ENCODE measurements at places on chromosomes 4 and X.

GRCh38 chrX:120749141-120749846 is 119.4 kb upstream of the C1GALT1C1 start:
- no peak for DNase-seq

GRCh38 chr4:184802697-184803015 is 23.1 kb downstream of the ACSL1 start:
- DNase-seq: no peak

DNA sequence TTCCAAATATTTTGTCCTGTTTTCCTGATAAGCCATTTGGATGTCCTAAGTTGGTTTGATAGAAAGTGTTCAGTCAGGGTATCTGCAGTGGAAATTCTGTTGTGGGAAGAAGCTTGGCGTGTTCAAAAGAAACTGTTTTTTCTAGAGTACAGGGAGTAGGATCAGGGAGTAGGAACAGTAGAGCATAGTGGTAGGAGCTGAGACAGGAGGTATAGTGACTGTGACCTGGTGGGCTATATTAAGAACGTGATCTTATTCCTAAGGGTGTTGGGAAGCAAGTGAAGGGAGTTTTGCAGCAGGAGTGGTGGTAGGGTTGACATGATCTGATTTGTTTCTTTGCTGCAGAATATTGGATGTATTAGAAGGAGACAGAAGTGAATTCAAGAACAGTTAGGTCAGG is 348.2 kb downstream of the BMPR1B start:
- no peak for DNase-seq

DNA sequence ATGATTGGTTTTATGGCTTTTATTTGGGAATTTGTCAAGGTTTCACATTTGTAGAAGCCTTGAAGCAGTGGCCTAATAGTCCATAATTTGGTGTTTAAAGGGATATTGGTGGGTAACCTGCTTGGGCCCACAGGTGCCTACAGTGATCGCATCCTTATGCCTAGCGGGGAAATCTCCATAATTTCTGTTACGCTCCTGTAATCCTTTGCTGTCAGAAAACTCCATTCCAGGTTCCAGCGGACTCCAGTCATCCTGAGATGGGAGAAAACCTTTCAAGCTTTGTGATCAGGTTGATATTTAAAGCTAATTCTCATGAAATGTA is 257.0 kb upstream of the JADE1 start:
- DNase-seq: no peak

DNA sequence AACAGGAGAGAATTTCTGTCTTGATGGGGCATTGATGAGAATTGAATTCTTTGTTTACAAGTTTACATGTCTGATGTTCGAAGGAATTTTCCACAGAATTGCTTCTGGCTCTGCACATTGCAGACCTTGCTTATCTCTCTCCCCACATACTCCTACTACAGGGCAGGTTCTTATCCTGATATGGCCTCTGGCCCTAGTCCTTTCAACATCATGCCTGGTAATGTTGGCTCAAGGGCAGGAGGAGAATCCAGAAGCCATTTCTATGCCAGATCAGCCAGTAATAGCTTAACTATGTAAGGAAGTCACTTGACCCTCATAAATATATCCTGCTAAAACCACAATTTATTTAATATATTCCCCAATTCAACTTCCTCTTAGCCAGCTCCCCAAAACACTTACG is 24.3 kb upstream of the TSPAN5 start:
- no peak for DNase-seq

All from omental fat pad (tissue), 4 donors.